Bladder microvascular endothelial cell (primary cell): ENCODE measurements at places on chromosomes 5 and 9. TPM values are rescaled to one million over a fixed set of nuclear protein-coding genes. Genes with fewer than 3 reads are reported as not detected.

The TNFSF8 gene
- total RNA-seq = not detected in 2 replicates

The MARCHF6 gene
- total RNA-seq = 31.4 and 160 TPM in 2 replicates

The TMEM174 gene
- total RNA-seq = not detected in 2 replicates

The TJP2 gene
- 94.0 and 134 TPM in 2 replicates for total RNA-seq

The FAM221B gene
- total RNA-seq = not detected in 2 replicates

The C9orf50 gene
- total RNA-seq = under 0.01 TPM in 1 of 2 replicates, not detected in the other

The ORM2 gene
- not detected in 2 replicates for total RNA-seq

The TRIM36 gene
- 0.38 and 0.49 TPM in 2 replicates for total RNA-seq

The SYNPO gene
- total RNA-seq = 7.1 and 30.4 TPM in 2 replicates

The FAM169A gene
- 0.16 and 4.3 TPM in 2 replicates for total RNA-seq

The ASPN gene
- total RNA-seq = 0.06 TPM in 1 of 2 replicates, not detected in the other
